Activated naive CD4-positive, alpha-beta T cell treated with anti-CD3 and anti-CD28 coated beads for 36 hours (primary cell): ENCODE measurements at places on chromosomes 12 and 14. TPM values are rescaled to one million over a fixed set of nuclear protein-coding genes. Genes with fewer than 3 reads are reported as not detected.

The LTB4R gene
- 11.4 TPM for total RNA-seq

GRCh38 chr12:128844031-128844635, 9.1 kb upstream of the GLT1D1 start:
- no peak overlapping the region for H3K4me3 ChIP-seq
- no peak overlapping the region for H3K27ac ChIP-seq
- DNase-seq = peak; percentile 38
- peaks cover 7% of the 10 kb centered on the region for H3K27me3 ChIP-seq

GRCh38 chr12:54786081-54786480, 68.2 kb upstream of the MUCL1 start:
- DNase-seq = no peak
- H3K27ac ChIP-seq = no peak overlapping the region
- no peaks in the 10 kb centered on the region for H3K4me1 ChIP-seq
- no peaks in the 10 kb centered on the region for H3K36me3 ChIP-seq

DNA sequence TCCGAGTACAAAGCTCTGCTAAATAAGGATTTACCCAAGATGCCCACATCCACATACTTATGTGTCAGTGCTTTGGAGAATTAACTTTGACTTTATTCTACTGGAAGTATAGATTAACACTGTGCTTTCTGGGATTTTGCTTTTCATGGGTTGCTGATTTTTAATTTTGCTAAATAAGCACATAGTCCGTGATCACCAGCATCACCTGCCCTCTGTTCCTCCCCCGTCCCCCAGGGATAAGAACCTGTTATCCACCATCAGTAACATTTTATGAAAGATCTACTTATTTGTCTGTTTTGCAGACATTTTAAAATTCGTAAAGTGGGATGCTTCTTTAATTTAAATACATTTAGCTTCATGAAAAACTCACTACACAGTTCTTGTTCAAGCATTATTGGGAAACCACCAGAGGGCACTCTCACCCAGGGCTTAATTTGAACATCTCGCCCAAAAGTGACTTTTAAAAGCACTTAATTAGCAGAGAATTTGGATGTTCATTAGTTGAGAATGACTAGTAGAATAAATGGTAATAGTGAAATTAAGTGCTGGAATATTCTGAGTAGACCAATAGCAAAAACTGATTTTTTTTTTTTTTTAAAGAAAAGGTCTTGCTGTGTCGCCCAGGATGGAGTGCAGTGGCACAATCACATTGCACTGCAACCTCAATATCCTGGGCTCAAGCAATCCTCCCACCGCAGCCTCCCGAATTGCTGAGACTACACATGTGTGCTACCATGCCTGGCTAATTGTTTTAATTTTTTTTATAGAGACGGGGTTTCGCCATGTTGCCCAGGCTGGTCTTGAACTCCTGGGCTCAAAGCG, 35.7 kb downstream of the MRPL42 start:
- H3K27me3 ChIP-seq = no peaks in the 10 kb centered on the region
- peak; percentile 75 for DNase-seq
- peaks cover 17% of the 10 kb centered on the region for H3K4me1 ChIP-seq
- H3K27ac ChIP-seq = no peak overlapping the region
- no peak overlapping the region for H3K4me3 ChIP-seq
- H3K36me3 ChIP-seq = peaks cover 4% of the 10 kb centered on the region

DNA sequence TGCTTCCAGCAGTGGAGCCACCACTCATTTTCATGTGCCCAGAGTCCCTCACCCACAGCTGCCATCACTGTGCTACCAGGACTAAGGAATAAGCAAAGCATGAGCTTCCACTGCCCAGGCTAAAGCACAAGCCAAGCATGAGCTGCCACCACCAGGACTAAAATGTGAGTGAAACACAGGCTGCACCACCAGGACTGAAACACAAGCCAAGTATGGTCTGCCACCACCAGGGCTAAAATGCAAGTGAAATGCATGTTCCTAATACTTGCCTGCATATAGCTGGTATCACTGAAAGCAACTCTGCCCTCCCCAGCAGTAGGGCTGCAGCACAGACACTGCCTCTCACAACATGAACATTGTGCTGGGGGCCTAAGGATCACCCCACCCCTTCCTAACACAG, 30.0 kb downstream of the CEP83 start:
- no peak overlapping the region for H3K27ac ChIP-seq

- peaks cover 3% of the 10 kb centered on the region for H3K4me1 ChIP-seq
- no peak for DNase-seq
- no peak overlapping the region for H3K27ac ChIP-seq
- H3K4me3 ChIP-seq = no peak overlapping the region
- H3K36me3 ChIP-seq = no peaks in the 10 kb centered on the region
- peaks cover 3% of the 10 kb centered on the region for H3K27me3 ChIP-seq
Measured at GRCh38 chr12:83161456-83161855, 474.8 kb downstream of the TMTC2 start.

DNA sequence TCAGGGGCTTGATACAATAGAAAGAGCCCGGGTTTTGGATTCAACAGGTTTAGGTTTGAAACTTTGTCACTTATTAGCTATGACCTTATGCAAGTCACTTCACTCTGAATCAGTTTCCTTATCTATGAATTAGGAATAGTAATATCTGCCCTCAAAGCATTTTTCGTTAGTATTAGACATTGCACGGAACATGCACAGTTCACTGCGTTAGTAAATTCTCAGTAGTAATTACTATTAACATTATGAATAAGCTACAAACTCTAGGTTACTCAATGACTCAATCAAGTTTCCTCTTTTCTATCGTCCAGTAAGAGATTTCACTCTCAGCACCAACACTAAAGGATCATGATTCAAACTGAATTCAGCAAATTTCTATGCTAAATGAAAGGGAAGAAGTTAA, 150.3 kb downstream of the CEP83 start:
- H3K4me1 ChIP-seq = peaks cover 18% of the 10 kb centered on the region
- H3K36me3 ChIP-seq = peaks cover 57% of the 10 kb centered on the region
- H3K27ac ChIP-seq = no peak overlapping the region
- H3K27me3 ChIP-seq = no peaks in the 10 kb centered on the region

DNA sequence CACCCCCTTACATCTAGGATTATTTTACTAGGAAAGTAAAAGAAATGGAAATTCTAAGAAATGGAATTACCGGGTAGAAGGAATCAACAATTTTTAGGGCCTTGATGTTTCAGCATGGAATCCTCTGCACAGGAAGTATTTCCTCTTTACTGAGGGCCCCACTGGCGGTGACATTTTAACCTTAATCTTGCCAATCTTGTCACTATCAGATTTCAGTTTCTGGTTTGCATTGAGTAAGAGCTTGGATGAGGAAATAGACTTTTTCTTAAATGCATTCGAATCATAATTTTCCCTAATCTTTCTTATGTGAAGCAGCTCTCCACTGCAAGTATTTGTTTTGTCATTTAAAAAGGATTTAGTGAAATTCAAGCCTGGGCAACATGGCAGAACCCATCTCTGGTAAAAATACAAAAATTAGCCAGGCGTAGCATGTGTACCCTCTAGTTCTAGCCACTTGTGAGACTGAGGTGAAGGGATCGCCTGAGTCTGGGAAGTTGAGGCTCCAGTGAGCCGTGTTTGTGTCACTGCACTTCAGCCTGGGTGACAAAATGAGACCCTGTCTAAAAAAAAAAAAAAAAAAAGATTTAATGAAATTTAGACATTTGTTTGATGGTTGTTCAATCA, 40.7 kb downstream of the TPCN1 start:
- H3K4me3 ChIP-seq = peak overlapping the region; percentile 18
- DNase-seq = peak; percentile 79
- no peaks in the 10 kb centered on the region for H3K27me3 ChIP-seq
- peaks cover 41% of the 10 kb centered on the region for H3K36me3 ChIP-seq
- H3K27ac ChIP-seq = peak overlapping the region; percentile 79
- peaks cover 53% of the 10 kb centered on the region for H3K4me1 ChIP-seq

DNA sequence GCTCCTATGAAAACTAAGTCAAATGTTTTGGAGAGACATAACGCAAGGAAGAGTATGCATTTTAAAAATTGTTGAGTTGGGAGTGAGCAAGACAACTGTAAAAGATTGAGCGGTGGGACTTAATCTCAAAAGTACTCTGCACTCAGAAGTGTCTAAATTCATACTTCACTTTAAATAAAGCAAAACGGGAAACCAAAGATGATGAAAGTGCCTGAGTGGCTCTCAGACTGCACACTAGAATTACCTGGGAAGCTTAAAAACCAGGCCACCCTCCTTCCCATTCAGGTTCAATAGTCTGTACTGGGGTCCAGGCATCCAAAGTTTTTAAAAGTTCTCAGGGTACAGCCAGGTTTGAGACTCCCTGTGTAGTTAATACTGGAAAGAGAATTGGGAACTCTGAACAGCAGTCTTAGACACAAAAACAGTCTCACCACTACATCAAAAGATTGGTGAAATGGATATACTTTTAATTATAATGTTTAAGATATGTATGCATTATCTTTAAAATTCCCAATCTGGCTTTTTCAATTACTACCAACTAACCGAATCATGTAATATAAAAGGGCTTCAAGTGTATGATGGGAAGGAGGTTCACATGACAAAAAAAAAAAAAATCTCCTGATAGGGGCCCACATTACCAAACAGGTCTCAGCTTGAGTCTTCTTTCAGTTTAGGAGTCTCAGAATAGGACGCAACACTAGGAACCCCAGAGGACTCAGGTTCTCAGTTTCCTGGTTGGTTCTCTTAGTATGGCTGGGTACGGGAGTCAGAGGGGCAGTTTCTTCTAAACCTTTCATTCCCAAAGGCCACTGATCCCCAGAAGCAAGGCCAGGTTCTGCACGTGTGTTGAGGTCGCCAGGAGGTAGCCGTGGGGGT, 1.0 kb downstream of the HOMEZ start:
- peak overlapping the region; percentile 99 for H3K4me3 ChIP-seq
- peak; percentile 48 for DNase-seq
- H3K27ac ChIP-seq = peak overlapping the region; percentile 94
- peaks cover 29% of the 10 kb centered on the region for H3K4me1 ChIP-seq
- peaks cover 4% of the 10 kb centered on the region for H3K36me3 ChIP-seq

DNA sequence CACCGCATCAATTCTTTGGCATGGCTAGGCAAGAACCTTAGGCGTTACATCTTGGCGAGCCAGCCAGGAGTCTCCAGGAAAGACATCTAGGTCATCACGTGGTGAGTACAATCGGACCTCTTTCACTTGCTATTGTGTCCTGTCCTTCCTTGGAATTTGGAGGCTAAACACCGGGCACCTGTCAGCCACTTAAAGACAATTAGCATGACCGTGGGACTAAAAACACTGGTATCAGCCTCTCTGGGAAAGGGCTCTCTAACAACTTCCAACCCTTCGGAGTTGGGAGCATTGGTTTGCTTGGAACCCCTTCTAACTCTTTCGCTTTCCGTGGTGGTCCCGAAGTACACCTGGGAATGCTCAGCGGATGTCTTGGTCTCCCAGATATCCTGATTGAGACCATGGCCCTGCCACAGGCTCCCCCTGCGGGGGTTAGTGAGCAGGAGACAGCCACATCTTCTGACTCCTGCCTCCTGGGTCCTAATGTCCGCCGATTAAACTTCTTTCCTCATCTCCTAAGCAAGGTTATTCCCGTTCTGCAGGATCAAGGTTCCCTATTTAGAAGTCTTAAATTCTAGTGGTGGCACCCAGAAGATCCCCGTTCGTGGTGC, 971.7 kb downstream of the FSCB start:
- H3K4me1 ChIP-seq = no peaks in the 10 kb centered on the region
- DNase-seq = no peak
- H3K4me3 ChIP-seq = no peak overlapping the region
- H3K27me3 ChIP-seq = no peaks in the 10 kb centered on the region
- no peaks in the 10 kb centered on the region for H3K36me3 ChIP-seq
- no peak overlapping the region for H3K27ac ChIP-seq
